ENCODE measurements at places on chromosomes 6 and 20.
A peak's percentile ranks its signal among the peaks of the same experiment; 100 is the strongest.

- DNase-seq: peak; percentile 88
These were observed 452 bp downstream of the TRAF3IP2 start for GRCh38 chr6:111605100-111605751.

GRCh38 chr6:71608646-71609045, 277.7 kb upstream of the RIMS1 start:
- DNase-seq: no peak

DNA sequence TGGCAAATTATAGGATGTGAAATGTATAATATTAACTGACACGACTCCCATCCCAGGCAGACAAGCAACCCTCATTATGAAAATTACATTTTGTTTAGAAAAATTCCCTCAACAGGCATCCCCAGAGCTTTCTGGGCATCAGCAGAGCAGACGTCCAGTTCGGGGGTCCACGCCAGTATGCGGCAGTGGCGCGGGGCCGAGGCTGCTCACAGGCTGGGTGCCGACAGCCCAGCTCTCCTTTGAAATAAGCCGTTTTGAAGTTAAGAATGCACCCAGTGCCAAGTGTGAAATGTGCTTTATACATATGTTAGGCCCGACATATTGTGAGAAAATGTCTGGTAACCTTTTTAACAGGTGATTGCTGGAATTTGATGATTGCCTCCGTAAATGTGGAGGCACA, 50.4 kb downstream of the RPP40 start:
- DNase-seq: no peak

DNA sequence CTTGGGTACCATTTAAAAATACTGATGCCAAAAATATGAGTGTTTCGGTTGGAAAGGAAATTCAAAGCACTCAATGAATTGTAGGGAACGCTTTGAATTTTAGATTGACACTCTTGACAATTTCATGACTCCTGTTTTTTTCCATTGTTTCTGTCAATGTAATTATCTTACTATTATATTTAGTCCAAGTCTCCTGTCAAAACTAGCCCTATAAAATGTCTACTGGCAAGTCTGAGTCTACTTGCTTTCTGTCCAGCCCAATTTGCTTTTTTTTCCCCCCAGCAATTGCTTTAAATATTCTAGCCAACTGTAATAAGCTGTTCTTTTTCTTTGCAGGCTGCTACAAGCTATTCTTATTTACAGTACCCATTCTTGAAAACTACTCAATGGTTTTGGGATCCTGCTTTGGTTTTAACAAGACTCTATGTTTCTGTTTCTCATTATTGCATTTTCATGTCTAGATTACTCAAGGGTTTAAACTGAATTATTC, 1103.9 kb upstream of the GJE1 start:
- DNase-seq: no peak

GRCh38 chr6:150153905-150154492, 11.2 kb downstream of the PPP1R14C start:
- DNase-seq: no peak

DNA sequence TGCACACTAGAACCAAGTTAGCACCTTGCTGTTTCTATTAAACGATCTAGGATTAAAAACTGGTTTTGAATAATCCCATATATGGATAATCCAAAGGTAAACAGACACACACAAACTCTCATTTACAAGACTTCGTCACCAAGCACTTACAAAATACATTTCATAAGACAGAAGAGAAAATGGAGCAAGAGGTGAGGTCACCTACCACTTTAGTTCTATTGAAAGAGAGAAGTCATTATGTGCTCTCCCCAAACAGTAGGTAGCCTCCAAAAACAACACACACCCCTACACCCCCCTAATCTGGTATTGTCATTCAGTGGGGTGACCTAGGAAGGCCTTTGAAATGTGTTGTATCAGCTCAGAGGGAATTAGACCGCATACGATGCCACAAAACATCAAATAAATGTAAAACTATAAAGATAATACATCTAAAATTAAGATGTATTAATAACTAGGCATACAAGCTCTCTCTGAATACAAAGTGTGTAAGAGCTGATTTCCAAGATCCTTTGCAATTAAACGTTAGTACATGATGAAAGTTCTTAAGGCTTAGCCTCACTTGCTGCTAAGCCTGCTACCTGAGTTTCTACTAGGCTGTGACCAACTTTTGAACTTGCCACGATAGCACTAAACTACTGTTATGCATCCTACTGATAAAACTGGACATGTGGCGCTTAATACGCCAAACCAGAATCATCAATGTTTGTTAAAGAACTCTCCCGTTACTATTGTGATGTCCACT, 1.6 kb downstream of the SRPK1 start:
- DNase-seq: peak; percentile 33

- no peak for DNase-seq
These were observed 124.5 kb downstream of the MTFR2 start for GRCh38 chr6:136125585-136125984.

- DNase-seq: no peak
These were observed 26.2 kb upstream of the LRRC1 start for GRCh38 chr6:53768636-53769035.

DNA sequence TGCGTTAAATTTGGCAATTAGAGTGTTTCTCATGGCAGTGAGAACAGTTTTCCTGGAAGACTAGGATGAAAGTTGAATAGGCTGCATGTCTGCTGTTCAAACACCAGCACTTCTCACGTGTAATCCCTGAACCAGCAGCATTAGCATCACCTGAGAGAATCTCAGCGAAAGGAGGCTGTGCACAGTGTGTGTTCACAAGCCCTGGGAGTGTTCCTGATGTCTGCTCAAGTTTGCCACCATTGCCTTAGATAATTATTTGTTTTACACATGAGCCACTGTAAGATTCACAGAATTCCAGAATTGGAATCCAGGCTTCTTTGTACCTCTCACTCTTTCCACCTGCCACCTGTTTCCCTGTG, 117.3 kb downstream of the JARID2 start:
- no peak for DNase-seq

GRCh38 chr20:57392512-57393271, 1.5 kb downstream of the RBM38 start:
- DNase-seq: no peak

- DNase-seq: no peak
These were observed 690.7 kb downstream of the KIF16B start for GRCh38 chr20:15882553-15882952.

- DNase-seq: peak; percentile 44
These were observed 47.0 kb downstream of the PRL start for GRCh38 chr6:22249711-22250350.

DNA sequence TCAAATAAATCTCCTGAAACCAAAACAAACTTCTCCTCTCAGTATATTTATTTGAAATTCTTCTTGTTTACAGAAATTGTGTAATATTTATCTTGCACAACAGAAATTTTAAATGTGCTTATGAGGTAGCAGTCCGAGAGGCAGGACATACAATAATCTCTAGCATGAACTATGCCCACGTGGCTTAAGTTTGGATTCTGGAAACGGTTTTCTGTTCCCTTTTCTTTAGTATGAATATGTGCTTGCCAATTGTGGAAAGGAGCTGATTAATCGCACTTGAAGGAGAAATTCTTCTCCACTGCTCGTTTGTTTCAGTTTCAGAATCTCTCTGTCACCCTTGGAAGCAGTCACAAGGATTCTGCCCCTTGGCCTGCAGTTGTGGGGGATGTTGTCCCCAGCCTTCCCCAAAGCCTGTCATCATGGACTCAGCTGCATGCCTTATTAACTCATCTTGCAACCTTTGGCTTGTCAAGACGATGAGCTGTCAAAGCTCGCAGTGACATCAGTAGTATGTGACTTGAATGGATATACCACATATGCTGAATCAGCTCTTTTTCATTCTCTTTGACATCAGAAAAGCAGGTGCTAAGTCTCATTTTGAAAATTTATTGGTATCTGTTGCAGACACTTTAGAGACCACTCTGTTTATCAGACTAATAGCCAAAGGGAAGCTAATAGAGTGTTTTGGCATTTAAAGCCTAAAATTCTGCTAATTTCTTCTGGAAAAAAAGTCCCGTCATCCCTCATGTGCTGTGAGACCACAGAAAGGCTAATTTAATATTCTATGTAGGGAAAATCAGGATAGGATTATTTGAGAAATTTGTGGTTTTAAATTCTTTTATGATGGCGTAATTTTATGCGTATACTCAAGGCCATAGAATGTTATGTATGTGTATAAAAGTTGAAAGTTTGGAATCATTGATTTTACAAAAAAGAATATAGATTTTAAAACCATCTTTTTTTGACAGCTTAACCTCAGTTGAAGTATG, 186.8 kb downstream of the ARID1B start:
- peak; percentile 80 for DNase-seq

DNA sequence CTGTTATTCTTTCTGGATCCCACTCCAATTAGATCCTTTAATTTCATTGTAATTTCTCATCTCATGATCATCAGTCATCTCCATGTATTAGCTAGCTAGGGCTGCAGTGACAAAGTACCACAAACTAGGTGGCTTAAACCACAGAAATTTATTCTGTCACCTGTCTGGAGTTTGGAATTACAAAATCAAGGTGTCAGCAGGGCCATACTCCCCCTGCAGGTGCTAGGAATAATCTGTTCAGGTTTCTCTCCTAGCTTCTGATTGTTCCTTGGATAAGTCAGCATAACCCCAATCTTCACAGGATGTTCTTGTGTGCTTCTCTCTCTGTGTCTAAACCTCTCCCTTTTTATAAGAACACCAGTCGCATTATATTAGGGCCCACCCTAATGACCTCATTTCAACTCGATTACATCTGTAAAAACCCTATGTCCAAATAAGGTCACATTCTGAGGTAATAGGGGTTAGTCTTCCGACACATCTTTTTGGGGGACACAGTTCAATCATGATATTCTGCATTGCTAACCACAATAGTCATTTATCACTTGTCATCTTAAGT, 40.5 kb downstream of the BEND6 start:
- DNase-seq: no peak

DNA sequence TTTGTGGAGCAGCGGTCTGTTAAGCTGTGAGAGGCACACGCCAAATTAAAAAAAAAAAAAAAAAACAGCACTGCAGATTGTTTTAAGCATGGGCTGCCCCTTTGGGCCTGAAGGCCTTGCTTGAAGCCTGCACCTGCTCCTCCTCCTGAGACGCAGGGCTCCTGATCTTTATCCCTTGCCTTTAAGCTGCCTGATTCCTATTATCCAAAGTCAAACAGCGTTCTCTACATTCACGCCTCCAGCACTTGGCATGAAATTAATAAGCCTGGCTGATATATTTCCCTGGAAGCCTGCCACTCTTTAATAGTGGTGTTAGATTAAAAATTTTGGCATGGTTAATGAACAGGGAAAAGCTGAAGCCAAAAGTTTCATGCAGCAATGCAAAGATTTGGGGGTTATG, 163.9 kb downstream of the FAXC start:
- peak; percentile 1 for DNase-seq

DNA sequence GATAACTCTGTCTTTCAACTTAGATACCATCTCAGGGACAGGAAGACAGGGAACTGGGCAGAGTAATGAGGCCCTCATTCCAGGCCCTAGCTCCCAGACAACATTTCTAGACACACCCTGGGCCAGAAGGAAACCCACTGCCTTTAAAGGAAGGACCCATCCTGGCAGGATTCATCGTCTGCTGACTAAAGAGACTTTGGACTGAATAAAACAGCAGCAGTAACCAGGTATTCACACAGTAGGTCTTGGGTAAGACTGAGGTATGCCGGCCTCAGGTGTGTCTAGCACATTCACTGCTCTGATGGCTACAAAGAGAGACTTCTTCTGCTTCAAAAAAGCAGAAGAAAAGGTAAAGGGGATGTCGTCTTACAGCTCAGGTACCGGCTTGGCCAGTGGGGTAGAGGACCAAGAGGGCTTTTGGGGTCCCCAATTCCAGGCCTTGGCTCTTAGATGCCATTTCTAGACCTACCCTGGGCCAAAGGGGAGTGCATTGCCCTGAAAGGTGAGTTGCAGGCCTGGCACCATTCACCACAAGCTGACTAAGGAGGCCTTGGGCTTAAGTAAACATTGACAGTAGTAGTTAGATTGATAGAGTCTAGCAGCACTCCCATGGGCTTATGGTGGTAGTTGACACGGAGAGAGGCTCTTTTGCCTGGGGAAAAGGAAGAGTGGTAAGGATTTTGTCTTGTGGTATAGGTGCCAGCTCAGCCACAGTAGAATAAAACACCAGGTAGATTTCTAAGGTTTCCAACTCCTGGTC, 13.4 kb downstream of the SNX14 start:
- DNase-seq: no peak

GRCh38 chr6:106451439-106451838, 90.9 kb downstream of the CRYBG1 start:
- DNase-seq: no peak

GRCh38 chr6:32070814-32071543, 32.8 kb downstream of the CYP21A2 start:
- DNase-seq: no peak

DNA sequence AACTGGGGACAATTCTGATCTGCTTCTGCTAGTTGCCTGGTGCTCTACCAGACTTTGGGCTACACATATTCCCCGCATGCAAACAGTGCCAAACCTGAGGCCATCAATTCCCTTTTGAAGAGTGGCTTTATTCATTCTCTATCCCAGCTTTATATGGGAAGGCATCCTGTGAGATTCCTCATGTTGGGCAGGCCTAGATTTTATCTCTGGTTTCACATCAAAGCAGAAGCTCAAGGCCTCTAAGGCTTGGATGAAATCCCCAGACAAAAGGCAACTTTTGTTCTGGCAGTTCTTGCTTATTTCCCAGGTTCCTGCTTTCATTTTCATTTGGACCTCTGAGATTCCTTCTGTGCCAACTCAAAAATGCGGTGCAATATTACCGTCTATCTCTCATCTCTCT, 648.8 kb downstream of the QKI start:
- DNase-seq: no peak

GRCh38 chr20:33927724-33928123, 66.0 kb upstream of the RALY start:
- DNase-seq: no peak

GRCh38 chr20:58433759-58434158, 44.7 kb downstream of the VAPB start:
- no peak for DNase-seq

GRCh38 chr6:159056899-159057298, 12.1 kb upstream of the TAGAP start:
- no peak for DNase-seq

DNA sequence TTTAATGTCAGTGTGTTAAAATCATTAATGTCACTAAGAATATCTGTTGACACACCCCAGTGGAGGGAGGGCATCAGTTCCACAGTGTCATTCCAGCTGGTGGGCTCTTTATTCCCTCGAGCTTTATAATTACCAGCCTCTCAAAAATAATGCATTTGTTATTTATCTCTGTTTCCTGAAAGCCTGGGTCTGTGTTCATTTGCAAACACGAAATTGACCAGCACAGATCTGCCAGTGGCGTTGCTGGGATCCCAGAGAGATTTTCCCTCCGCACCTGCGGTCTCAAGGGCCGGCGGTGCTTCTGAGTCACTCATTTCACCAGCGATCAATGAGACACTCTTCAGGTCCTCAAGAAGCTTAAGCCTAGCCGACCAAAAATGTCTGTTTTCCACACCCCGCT, 5.7 kb upstream of the PYGB start:
- no peak for DNase-seq

- no peak for DNase-seq
These were observed 21.1 kb downstream of the TPD52L1 start for GRCh38 chr6:125174626-125175025.

DNA sequence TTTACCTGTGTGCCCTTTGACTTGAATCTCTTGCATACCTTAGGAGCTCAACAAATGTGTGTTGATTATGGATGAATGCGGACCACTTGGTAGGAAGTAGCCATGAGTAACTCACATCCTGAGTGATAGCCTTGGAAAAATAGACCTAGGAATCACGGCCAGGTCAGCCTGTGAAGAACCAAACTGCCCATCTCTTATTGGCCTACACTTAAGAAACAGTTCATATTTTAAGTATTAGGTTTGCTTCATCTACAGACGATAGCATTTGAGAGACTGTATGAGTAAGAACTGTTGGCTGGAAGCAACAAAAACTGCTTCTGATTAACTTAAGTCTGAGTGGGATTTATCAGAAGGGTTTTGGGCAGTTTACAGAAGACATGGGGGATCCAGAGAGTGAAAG, 320.1 kb upstream of the PRND start:
- DNase-seq: no peak
